ENCODE measurements at places on chromosomes 4 and X.

DNA sequence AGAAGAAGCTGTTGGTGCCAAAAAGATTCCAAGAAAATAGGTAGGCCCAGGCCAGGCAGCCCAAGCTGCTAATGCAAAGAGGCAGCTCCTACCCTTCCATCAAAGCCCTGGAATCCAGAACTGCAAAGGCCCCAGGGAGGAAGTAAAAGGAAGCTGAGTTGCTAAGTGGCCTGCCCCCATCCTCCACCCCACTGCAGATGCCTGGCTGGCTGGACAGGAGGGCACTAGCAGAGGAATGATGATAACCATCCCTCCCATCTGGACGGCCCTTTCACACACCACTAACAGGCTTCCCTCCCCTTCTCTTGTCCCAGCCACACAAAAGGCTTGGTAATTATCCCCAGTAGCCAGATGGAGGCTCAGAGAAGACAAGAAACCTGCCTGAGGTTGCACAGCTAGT lies 32.4 kb upstream of the PJA1 start:
- no peak for DNase-seq

- no peak for DNase-seq
Measured at GRCh38 chr4:137655302-137655701, 123.0 kb upstream of the PCDH18 start.

DNA sequence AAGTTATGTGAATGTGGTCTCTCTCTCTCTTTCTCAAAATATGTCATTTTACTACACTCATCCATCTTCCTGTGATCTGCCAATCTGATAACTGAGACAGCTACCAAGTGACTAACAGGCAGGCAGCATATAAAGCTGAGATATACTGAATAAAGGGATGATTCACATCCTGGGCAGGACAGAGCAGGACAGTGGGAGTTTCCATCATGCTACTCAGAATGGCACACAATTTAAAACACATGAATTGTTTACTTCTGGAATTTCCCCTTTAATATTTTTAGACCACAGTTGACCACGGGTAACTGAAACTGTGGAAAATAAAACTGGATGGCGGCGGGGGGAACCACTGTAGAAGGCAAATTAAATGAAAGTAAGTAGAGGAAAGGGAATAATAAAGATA lies 58.6 kb upstream of the DCTD start:
- DNase-seq: peak; percentile 7

DNA sequence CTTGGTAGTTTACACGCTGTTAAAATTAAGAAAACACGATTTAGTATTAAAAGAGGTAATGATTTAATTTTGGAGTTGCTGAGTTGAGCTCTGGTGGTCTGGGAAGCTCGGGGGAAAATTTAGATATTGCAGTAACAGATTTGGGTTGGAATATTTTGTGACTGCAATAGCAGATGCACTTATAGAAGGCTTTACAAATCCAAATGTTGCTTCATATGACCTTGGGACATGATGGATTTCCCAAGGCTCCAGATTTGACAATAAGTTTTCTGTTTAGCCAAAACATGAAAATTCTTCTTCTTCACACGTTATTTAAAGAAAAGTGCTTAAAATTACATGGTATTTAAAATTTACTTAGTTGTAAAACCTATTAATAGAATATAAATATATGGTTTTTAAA lies 302.0 kb downstream of the SPRY1 start:
- DNase-seq: no peak

- no peak for DNase-seq
Measured at GRCh38 chr4:165288639-165289422, 38.6 kb upstream of the MSMO1 start.

DNA sequence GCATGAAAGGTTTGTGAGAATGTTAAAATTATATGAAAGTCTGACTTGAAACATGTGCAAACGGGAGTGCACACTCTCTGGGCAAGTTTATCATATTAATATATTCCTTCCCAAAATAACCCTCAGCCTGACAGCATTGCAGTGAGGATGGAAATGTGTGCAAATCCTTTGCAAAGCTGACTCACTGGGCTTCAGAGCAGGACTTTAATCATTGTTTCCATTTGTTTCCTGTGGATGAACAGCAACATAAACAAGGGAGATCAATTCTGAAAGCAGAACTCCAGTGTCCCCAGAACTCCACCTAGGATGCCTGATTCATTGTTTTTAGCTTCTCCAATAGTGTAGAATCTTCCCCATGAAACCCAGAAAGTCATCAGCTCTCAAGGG lies 32.9 kb downstream of the SLC2A9 start:
- no peak for DNase-seq

DNA sequence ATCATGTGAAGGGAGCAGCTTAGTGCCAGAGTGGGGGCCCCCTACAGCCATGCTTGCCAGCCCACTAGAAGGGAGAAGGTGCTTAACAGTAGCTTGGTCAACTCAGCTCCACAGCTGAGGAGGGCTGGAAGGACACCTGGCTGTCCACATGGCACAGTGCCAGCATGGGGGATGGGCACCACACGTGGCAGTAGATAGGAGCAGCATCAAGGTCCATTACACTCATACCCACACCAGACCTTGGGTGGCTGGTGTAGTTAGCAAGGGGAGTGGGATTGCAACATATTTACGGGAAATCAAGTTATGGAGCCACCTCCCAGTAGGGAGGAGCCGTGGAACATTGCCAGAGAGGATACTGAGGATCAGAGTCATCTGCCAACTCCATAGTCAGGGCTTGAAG lies 37.9 kb upstream of the SLC4A4 start:
- no peak for DNase-seq

DNA sequence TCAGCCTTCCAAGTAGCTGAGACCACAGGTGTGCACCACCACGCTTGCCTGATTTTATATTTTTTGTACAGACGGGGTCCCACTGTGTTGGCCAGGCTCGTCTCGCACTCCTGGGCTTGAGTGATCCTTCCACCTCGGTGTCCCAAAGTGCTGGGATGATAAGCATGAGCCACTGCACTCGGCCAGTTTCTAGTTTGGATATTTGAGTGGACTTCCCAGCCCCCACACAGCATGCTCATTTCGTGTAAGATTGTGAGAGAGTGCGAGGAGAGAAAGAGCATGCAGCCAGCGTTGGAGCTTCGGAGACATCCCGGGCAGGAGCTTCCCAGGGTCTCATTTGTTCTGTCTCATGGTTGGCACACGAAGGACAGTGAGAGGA lies 31.8 kb downstream of the ARSD start:
- no peak for DNase-seq

GRCh38 chr4:159367781-159368080 lies 264.9 kb downstream of the RAPGEF2 start:
- DNase-seq: peak; percentile 32

GRCh38 chrX:1450361-1451161 lies 2.1 kb downstream of the ASMTL start:
- no peak for DNase-seq

- no peak for DNase-seq
Measured at GRCh38 chr4:185120631-185120946, 22.5 kb upstream of the SLC25A4 start.

DNA sequence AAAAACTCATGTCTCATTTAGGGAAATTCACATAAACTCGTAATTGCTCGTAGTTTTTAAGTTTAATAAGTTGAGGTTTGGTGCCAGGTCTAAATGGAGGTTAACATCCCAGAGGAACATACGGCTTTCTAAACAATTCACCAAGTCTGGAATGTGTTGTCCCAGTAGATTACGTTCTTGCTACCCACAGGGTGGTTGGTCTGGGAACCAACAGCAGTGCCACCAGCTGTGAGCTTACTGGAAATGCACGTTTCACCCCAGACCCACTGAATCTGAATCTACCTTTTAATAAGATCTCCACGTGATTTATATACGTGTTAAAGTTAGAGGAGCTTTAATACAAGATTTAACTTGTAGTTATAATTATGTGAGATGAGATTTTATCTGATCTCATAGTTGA lies 134.3 kb downstream of the BMPR1B start:
- peak; percentile 2 for DNase-seq

DNA sequence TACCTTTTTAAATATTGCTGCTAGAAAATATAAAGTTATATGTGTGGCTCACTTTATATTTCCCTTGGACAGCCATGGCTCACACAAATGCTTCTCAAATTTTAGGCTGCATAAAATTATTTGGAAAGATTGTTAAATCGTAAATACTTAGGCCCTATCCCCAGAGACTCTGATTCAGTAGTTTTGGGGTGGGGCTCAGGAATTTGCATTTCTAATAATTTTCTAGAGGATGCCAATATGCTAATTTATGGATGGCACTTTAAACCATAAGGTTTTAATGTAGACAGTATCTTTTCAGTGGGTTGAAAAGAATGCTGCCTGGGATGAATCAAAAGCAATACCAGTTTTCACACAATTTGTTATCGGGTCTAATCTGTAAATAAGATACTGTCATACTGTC lies 49.7 kb downstream of the RAP1GDS1 start:
- no peak for DNase-seq

DNA sequence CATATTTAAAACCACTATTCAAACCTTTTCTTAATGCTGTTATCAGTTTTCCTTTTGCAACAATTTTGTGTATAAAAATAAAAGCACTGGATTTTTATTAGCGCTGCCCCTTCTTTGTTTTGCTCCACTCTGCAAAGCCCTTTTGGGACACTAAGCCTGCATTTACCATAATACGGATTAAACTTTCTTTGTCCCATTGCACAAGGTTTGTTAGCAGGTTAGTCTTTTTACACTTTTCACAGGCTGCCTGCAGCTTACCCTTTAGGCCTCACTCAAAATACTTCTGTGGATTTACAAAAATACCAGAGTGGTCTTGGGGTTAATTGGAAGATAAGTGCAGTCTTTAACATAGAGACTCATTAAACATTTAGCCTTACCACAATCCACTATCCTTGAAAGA lies 35.7 kb upstream of the MAB21L2 start:
- DNase-seq: no peak

GRCh38 chr4:27759611-27760575 lies 899.3 kb downstream of the STIM2 start:
- DNase-seq: no peak

DNA sequence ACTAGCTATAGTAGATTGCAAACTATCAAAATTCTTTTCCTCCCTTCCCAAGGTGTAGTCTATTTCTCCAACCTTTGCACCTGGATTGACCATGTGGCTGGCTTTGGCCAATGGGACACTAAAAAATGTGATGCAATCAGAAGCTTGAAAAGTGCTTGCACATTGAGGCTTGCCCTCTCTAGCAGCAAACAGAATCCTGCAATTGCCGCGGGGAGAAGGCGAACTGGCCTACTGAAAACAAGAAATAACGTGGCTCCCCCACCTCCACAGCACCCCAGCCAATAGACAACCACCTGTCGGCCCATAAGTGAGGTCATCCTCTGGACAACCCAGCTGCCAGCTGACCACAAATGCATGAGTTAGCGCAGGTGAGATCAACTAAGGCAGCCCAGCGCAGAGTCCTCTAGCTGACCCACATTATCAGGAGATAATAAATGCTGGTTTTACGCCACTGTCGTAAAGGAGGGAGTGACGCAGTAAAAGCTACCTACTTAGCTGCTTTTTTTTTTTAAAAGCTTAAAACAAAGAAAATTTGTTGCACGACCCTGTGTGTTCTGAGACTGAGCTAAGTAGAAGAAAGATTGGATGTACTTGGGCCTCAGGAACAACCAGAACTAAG lies 95.2 kb downstream of the GK start:
- no peak for DNase-seq

GRCh38 chrX:13689741-13690211 lies 848 bp downstream of the RAB9A start:
- DNase-seq: peak; percentile 41

DNA sequence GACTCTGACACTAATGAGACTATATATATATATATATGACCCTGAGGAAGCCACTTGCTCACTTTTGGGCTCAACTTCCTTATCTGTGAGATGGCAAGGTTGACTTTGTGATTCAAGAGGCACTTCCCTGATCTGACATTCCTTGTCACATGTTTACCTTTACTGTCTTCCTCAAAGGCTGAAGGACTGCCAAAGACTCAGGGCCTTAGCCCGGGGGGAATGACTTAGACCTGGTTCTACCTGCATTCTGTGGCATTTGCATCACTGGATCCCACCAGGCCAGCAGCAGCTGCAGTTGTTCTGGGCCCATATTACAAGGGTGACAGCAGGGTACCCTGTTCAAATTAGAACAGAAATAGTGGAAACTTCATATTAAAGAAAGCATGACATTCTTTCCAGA lies 3.1 kb upstream of the HS6ST2 start:
- DNase-seq: no peak

DNA sequence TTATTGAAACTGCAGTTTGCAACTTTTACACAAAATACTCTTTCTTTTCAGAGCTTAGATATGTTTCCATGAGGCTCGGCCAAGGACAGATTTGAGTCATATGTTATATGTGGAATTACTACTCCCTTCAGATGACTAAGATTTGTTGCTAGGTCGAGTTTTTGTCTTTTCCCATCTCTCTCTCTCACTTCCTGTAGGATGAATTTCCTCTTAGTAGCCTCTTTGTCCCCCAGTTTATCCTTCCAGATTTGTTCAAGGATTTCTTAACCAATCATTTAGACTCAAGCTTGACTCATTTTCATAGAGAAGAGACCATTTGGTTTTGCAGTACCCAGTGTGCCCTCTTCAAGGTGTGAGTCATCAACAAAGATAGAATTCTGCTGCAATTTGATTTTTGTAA lies 209.2 kb downstream of the GLUD2 start:
- DNase-seq: no peak

GRCh38 chr4:83917572-83917971 lies 381.7 kb downstream of the GPAT3 start:
- no peak for DNase-seq

GRCh38 chr4:72340803-72341431 lies 228.1 kb downstream of the ADAMTS3 start:
- peak; percentile 10 for DNase-seq
